Peyer's patch (tissue), 4 donors: ENCODE measurements at places on chromosomes 4 and X. TPM values are rescaled to one million over a fixed set of nuclear protein-coding genes. Genes with fewer than 3 reads are reported as not detected.

GRCh38 chr4:66606908-66607307, 936.6 kb upstream of the EPHA5 start:
- DNase-seq, result no peak

DNA sequence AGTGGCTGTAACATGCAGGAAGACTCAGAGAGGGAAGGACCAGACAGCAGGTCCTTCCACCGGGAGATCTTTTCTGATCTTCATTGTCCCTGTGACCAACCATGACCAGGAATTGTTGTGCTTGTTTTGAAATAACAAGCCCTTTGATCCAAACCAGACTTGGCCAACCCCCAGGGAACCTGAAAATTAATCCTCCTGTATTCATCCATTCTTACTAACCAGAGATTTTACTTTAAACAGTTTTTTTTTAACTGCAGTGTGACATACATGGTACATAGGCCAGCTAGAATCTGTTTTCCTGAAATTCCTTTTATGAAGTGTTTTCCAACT, 4.0 kb downstream of the WFS1 start:
- no peak for DNase-seq

PNMA6A gene
- 0.88 TPM for total RNA-seq

CHIC2 gene
- 59.4 TPM for total RNA-seq
